ENCODE measurements at places on chromosomes 16 and 17.

- DNase-seq = no peak
Observed at GRCh38 chr16:87319997-87320491, 2.9 kb upstream of the C16orf95 start.

DNA sequence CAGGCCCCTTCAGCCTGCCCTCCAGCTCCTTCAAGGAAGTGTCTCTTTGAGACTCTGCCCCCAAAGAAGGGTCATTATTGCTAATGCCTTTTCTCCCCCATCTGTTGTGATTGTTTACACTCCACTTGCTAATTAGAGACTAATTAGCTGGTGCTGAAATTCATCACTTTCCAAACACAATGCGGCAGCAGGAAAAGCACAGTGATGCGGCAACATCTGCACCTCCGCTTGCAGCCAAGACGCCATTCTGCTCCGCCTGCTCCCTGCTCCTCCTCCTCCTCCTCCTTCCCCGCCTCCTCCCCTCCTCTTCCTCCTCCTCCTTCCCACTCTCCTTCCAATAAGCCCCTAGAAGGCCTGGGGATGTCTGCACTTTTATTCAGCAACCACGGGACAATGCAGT, 110.5 kb downstream of the SDK2 start:
- no peak for DNase-seq

GRCh38 chr17:65918500-65918899, 273.4 kb downstream of the CEP112 start:
- no peak for DNase-seq

DNA sequence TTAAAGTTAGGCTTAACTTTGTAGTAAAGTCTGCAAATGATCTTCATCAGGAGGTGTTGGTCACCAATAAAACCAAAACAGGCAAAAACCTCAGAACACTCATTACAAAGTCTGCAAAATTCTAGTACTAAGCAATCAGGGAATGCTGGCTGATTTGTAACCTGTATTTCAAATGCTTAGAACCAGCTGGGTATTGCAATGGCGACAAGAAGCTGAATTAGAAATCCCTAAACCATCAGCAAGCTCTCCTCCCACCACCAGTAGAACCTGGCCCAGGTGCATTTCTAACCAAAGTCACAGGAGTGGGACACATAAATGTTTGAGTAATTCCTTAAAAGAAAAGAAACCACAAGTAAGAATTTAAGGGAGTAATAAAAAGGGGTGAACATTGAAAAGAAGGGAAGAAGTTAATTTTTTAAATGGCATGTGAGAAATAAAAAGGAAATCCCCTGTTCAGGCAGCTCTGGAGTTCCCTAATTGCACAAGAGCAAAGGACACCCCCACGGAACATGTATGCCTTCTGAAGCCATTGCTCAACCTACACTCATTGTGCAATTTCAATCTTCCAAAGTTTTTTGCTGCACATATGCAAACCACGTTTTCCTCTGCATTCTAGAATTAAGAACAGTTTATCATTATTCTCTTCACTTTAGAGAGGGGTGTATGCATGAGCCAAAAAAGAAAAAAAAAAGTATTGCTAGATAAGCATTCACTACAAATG, 102.9 kb downstream of the HIC1 start:
- DNase-seq = no peak
